ENCODE measurements at places on chromosomes 2 and 18.

- peaks cover 27% of the 10 kb centered on the region for H3K4me1 ChIP-seq
- peaks cover 48% of the 10 kb centered on the region for H3K36me3 ChIP-seq
- DNase-seq: no peak
- peaks cover under 1% of the 10 kb centered on the region for H3K27me3 ChIP-seq
Observed at GRCh38 chr2:112483831-112484230, 1.9 kb downstream of the TTL start.

DNA sequence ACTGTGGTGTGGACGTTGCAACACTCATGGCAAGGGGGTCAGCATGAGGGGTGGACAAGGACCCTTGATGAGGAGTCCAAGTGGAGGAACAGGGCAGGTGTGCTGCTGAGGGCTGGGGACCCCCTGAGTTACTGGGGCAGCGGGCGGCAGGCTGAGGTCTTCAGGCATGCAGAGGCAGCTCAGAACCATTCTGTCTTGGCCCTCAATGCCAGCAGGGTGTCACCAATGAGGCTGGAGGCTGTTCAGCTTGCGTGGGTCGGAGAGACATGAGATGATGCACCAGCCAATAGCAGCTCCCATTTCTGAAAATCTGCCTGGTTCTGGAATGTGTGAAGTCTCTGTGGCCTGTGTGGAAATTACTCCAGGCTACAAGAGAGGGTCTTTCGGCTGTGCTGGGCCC lies 105.4 kb downstream of the INHBB start:
- H3K4me1 ChIP-seq: no peaks in the 10 kb centered on the region
- no peak overlapping the region for H3K4me3 ChIP-seq
- H3K27me3 ChIP-seq: peaks cover 73% of the 10 kb centered on the region
- H3K36me3 ChIP-seq: no peaks in the 10 kb centered on the region

GRCh38 chr2:22521620-22522019 lies 863.4 kb upstream of the KLHL29 start:
- no peaks in the 10 kb centered on the region for H3K4me1 ChIP-seq
- no peak overlapping the region for H3K4me3 ChIP-seq
- no peaks in the 10 kb centered on the region for H3K36me3 ChIP-seq
- H3K27me3 ChIP-seq: peaks cover 3% of the 10 kb centered on the region

- H3K27ac ChIP-seq: no peak overlapping the region
- H3K27me3 ChIP-seq: peaks cover 3% of the 10 kb centered on the region
- DNase-seq: no peak
Observed at GRCh38 chr2:178865146-178865936, 58.1 kb upstream of the TTN start.

GRCh38 chr2:187360286-187360685 lies 87.8 kb downstream of the CALCRL start:
- H3K4me1 ChIP-seq: no peaks in the 10 kb centered on the region
- H3K4me3 ChIP-seq: no peak overlapping the region
- no peak overlapping the region for H3K27ac ChIP-seq
- H3K36me3 ChIP-seq: no peaks in the 10 kb centered on the region
- H3K27me3 ChIP-seq: no peaks in the 10 kb centered on the region
- DNase-seq: no peak

GRCh38 chr18:76005632-76006208 lies 489.3 kb downstream of the ZNF516 start:
- no peaks in the 10 kb centered on the region for H3K36me3 ChIP-seq
- DNase-seq: no peak
- H3K4me3 ChIP-seq: no peak overlapping the region
- peaks cover 9% of the 10 kb centered on the region for H3K27me3 ChIP-seq
- H3K4me1 ChIP-seq: peaks cover 14% of the 10 kb centered on the region
- peak overlapping the region; percentile 88 for H3K27ac ChIP-seq

GRCh38 chr2:102737431-102737830 lies 24.4 kb upstream of the TMEM182 start:
- peaks cover 48% of the 10 kb centered on the region for H3K4me1 ChIP-seq
- H3K4me3 ChIP-seq: peak overlapping the region; percentile 97
- no peak for DNase-seq
- peak overlapping the region; percentile 1 for H3K27ac ChIP-seq
- peaks cover 31% of the 10 kb centered on the region for H3K36me3 ChIP-seq
- H3K27me3 ChIP-seq: no peaks in the 10 kb centered on the region
